ENCODE measurements at places on chromosomes 3 and 15. TPM values are rescaled to one million over a fixed set of nuclear protein-coding genes. Genes with fewer than 3 reads are reported as not detected.

DNA sequence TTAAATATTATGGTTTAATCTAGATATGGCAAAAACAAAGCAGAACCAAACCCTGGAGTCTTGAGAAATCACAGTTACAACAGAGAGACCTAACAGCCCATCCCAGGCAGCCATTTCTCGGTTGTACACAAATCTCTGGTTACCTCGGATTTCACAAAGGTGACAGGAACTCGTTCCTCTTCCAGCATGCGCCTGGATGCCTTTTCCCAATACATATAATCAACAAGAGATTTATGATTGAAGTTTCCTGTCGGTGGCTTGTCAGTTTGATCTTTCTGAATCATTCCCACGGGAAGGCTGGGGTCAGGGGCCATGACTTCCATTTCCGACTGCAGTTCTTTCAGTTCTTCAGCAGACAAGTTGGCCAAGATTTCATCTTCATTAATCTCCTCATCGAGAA lies 445 bp downstream of the LMOD3 start:
- DNase-seq, result no peak

The PLSCR2 gene
- not detected for polyA plus RNA-seq

GRCh38 chr3:112693186-112693585 lies 52.2 kb upstream of the CCDC80 start:
- DNase-seq, result no peak

The BHLHE40 gene
- 62.2 TPM for polyA plus RNA-seq

GRCh38 chr3:146511402-146512134 lies 32.8 kb downstream of the PLSCR1 start:
- no peak for DNase-seq

DNA sequence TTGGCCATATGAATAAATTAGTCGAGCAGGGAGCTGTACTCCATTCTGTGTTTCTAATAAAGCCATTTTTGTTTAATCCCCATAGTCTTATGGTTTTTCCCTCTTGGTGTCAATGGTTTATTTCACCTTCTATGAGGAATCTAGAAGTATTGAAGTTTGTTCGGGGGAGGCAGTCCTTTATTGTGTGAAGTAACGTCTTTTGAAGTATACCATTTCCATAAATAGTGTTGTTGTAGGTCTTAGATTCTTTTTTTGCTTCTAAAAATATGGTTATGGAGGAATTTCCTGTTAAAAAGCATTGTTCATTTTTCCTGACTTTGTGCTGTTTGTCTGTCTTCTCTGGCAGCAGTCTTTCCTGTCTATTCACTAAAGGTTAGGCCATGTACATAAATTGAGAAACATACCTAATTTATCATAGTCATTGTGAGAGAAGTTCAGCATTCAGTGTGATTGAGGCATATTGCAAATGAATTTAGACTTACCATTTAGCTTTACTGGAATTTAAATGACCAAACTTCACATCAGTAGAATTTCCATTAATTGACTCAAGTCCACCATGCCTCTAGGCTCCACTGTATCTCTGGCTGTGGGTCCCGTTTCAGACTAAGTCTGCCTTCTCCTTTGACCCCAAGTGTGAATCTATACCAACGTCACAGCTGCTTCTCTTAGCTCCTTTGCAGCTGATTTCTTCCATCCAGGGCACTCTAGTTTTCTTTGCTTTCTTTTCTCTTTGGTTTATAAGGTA lies 37.3 kb downstream of the YEATS2 start:
- DNase-seq, result no peak

- no peak for DNase-seq
Observed at GRCh38 chr15:75156326-75157215, 45.1 kb upstream of the C15orf39 start.

DNA sequence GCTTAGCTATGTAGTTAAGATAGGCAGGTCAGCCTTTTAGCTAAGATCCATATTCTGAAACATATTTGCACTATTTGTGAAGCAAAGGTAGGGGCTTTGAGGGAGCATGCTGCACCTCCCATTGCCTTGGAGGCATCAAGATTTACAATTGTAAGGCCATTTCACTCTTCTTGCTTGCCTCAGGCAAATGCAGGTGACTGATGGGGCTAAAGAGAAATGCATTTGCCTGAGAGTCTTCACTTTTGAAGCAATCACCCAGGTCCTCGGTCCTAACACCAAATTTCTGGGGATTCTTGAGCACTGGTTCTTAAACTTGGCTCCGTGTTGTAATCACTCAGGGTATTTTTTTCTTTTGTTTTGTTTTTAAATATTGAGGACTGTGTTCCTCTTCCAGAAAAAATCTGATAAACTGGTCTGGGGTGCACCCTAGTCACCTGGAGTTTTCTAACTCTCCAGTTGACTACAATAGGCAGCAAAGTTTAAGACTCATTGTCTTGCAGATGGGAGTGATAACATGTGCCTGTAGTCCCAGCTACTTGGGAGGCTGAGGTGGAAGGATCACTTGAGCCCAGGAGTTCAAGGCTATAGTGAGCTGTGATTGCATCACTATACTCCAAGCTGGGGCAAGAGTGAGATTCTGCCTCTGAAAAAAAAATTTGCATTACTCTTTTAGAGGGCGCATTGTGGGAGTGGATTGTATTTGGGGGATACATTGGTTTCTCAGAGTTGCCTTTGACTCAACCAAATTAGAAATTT lies 68.1 kb downstream of the EOMES start:
- no peak for DNase-seq

- DNase-seq, result peak; percentile 49
Observed at GRCh38 chr3:13549623-13550422, 898 bp downstream of the FBLN2 start.

DNA sequence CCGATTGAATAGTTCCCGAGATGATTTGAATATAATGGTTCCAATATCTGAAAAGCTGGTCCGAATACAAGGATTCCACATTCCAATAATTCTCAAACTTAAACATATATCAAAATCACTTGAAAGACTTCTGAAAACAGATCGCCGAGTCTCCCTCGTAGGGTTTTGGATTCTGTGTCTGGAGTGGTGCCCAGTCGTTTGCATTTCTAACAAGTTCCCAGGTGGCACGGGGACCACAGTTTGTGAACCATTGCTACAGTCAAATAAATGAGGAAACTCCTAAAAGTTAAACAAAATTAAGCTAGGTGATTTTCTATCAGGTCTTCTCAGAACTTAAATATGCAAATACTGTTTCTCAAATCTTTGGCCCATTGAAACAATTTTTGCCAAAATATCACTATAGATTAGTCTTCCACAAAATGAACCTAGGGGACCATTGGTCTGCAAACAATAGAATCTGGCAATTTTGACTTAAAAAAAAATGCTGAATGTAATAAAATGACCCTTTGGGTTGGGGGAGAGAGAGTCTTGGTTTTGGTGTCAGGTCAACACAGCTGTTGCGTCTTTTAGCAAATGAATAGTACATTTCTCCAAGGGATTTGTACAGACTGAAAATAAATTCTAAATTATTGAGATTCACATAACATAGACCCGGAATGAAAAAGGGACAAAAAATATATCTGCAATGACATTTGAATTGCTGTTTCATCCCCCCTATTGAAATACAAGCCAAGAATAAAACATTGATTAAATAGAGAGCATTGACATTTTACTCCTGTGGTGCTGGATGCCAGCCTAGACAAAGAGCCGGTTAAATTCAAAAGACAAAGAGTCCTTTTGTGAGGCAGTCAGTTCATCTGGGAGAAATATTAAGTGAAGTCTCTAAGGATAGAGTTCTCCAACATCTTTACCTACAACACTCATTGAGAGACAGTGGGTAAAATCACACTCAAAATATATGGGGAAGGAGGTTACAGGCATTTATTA lies 175.7 kb upstream of the ADAMTS9 start:
- DNase-seq, result no peak

The ACKR4 gene
- 0.10 TPM for polyA plus RNA-seq

The IQCF5 gene
- not detected for polyA plus RNA-seq

DNA sequence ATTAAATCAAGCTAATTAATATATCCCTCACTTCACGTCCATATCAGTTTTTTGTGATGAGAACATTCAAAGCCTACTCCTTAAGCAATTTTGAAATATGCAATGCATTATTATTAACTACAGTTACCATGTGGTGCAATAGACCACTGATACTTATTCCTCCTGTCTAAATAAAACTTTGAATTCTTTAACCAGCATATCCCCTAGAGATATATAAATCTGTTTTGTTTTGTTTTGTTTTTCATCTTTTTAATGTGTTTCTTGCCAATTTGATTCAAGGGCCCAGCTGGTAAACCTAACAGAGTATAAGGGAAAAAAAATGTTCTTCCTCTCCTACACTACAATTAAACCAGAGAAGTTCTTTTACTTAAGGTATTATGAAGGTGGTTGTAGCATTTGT lies 524.2 kb downstream of the NAALADL2 start:
- DNase-seq, result no peak

- no peak for DNase-seq
Observed at GRCh38 chr3:4963669-4964570, 15.3 kb upstream of the BHLHE40 start.

GRCh38 chr3:71341721-71342120 lies 241.8 kb downstream of the FOXP1 start:
- DNase-seq, result no peak

The HCLS1 gene
- 0.29 TPM for polyA plus RNA-seq

DNA sequence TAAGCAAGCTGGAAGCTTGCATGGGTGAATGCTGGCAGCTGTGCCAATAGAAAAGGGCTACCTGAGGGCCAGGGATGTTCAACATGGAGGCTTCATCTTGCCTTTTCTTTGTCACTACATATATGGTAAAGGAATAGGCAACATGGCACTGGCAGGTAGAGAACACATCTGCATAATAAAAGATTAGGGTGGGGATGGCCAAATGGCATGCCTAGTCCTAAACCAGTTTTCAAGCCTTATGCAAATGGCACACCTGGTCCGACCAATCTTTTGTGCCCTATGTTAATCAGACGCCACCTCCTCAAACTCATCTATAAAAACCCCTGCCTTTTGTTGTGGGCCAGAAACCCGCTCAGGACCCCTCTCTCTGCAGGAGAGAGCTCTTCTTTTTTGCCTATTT lies 216.8 kb upstream of the PROK2 start:
- no peak for DNase-seq

GRCh38 chr15:77607111-77607893 lies 25.4 kb downstream of the LINGO1 start:
- no peak for DNase-seq

The IDH2 gene
- 24.7 TPM for polyA plus RNA-seq

DNA sequence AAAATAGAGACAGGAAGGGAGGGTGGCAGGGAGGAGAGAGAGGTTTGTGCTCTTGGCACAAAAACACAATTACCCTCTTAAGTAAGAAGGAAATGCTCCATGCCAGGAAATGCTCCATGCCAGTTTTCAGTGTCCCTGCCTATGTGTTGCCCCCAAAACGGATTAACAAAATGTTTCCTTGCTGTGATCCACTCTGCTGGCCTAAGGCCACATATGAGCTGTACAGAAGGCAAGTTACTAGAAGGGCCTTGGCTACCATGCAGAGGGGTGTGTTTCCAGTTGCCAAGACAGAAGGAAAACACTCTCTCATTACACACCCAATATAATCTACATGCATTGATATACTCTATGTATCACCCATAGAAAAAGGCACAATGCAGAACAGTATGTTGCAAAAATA lies 98.2 kb upstream of the PTPRG start:
- no peak for DNase-seq

The CACNA2D3 gene
- 0.36 TPM for polyA plus RNA-seq

The NEDD4 gene
- polyA plus RNA-seq, result 12.9 TPM

DNA sequence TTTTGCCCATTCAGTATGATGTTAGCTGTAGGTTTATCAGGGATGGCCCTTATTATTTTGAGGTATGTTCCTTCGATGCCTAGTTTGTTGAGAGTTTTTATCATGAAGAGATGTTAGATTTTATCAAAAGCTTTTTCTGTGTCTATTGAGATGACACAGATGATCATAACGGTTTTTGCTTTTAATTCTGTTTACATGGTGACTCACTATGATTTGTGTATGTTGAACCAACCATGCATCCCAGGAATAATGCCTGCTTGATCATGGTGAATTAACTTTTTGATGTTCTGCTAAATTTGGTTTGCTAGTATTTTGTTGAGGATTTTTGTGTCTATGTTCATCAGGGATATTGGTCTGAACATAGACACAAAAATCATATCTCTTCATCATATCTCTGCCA lies 8.3 kb downstream of the GPR156 start:
- no peak for DNase-seq

- no peak for DNase-seq
Observed at GRCh38 chr3:76679541-76679940, 360.4 kb upstream of the ROBO2 start.

- no peak for DNase-seq
Observed at GRCh38 chr3:193016437-193016901, 98.8 kb upstream of the MB21D2 start.

DNA sequence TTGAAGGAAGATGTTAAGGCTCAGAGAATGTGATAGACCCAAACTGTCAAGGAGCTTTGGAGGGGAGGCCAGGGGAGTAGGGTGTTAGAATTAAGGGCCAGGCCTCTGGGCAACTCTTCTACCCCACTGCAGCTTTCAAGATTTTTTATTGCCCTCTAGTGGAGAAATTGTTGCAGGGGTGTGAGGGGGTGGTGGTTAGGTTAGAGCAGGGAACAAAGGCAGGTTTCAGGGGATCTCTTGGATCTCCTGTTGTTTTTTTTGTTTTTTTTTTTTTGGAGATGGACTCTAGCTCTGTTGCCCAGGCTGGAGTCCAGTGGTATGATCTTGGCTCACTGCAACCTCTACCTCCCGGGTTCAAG lies 1.4 kb upstream of the SEC13 start:
- no peak for DNase-seq

The PRSS50 gene
- polyA plus RNA-seq, result not detected

- DNase-seq, result no peak
Observed at GRCh38 chr3:188348435-188349244, 194.7 kb downstream of the LPP start.

DNA sequence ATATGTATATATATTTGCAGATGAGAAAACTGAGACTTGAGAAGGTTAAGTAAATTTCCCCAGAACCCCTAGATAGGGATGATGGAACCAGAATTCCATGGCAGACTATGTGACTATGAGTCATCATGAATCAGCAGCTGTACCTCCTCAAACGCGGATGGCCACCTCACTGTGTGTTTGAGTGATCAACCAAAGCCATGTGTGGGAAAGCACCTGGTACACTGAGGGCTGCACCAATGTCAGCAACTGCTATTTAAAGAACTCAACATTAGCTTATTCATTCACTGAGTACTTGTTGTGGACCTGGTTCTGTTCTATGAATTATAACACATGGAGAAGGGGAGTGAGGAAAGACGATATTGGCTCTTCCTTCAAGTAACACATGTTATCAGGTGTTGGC lies 377.0 kb downstream of the GAP43 start:
- DNase-seq, result no peak

- DNase-seq, result no peak
Observed at GRCh38 chr15:33104212-33104611, 90.3 kb downstream of the FMN1 start.

The SOX14 gene
- not detected for polyA plus RNA-seq

The GOLGA6L10 gene
- polyA plus RNA-seq, result 0.10 TPM

- no peak for DNase-seq
Observed at GRCh38 chr3:71695000-71695482, 30.2 kb downstream of the EIF4E3 start.

- no peak for DNase-seq
Observed at GRCh38 chr3:160928183-160928726, 172.2 kb downstream of the PPM1L start.

DNA sequence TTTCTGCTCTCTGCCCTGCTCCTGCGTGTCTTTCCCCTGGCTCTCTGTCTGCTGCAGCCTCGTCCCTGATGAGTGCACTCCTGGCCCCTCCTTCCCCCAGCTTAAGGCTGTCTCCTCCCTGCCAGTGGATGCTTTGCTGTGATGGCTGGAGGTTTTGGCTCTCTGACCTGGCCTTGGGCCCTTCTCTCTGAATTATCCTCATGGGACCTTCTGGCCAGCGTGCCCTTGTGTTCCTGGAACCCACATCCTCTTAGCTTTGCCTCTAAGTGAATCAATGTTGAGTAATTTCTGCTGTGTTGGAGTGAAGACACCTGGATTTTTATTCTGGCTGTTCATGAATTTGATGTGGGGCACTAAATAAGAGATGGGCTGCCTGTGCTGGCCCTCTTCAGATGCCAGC lies 9.8 kb upstream of the TNFAIP8L3 start:
- DNase-seq, result no peak

Measured in SK-N-SH (cell line).